ENCODE measurements at places on chromosomes 5 and 9.

DNA sequence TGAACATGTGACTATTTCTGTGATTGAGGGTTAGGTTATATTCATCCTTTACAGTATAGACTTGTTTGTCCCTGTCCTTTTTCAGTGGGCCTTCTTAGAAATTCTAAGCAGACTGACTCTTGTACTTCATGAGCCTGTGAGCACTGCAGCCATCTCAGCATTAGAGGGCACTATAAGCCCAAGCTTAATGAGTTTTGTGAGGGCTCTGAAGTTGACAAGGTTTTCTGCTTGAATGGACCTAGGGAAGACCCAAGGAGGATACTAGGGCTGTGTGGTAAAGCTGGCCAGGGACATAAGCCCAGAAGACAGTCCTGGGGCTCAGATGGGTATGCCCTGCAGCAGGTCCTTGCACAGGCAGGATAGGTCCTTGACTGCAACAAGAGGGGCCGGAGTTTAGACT is 126.5 kb downstream of the MRPS30 start:
- DNase-seq, result peak; percentile 60

DNA sequence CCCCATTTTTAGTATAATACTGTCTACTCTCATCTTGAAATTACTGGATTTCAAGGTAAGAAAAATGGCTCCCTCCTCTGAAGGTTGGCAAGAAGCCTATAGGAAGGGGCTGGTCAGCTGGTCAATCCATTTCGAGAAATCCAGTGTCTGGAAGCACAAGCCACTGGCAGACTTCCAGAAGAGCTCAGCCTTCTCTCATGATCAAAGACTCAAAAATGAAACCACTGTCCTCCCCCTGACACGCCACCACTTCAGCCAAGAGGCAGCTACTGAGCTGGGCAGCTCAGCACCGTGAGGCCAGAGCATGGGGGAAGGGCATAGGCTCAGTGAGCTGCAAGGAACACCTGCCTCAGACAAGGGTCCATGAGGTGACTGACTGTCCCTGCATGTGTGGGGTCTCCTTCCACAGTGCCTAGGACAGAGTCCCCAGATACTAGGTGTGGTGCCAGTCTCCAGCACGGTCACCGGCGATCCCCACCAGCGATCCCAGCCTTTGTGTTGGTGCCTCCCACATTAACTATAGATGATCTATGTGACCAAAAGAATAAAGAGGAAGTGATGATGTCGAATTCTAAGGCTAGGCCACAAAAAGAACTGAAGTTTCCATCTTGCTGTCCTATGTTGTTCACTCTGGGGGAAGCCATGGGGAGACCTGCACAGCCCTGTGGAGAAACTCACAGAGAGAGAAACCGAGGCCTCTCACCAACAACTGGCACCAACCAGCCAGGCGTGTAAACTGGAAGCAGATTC is 100.1 kb upstream of the LRRTM2 start:
- no peak for DNase-seq

DNA sequence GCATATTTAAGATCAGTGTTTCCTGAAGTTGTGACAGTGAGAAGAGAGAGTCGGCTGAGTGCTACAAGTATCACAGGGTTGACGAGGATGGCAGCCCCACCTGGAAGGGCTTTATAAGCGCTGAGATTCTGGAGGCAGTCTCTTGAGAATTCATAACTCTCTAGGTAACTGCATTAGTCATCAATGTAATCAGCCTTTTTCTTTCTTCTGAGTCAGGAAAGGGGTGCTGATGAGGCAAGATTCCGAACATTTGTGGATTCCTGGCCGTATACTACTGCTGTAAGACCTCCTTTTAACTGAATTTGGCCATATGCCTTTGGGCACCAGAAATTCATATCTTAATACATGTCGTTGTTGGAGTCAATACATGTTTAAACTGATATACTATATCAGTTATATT is 6.6 kb upstream of the RNF20 start:
- DNase-seq, result no peak

GRCh38 chr5:172886974-172887501 is 53.0 kb downstream of the ERGIC1 start:
- DNase-seq, result no peak

- DNase-seq, result no peak
Measured at GRCh38 chr5:2030131-2030530, 147.4 kb upstream of the IRX4 start.

DNA sequence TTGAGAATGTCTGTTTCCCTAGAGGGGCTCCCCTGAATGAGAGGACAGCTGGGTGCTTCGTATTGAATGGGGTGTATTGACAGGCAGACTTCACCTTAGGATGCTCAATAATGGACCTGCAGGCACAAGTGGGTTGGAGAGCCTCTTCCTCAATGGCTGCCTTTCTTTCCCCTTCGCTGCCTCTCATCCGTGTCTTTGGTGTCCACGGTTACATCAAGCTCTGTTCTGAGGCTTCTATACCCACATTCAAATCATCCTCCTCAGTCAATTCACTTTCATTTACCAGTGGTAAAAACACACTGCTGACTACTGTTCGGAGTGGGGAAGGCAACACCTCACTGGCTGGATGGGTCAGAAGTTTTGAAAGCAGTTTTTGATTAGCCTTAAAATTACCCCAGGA is 20.6 kb downstream of the LIX1 start:
- DNase-seq, result no peak

- peak; percentile 5 for DNase-seq
Measured at GRCh38 chr5:179612577-179613459, 10.7 kb downstream of the HNRNPH1 start.

DNA sequence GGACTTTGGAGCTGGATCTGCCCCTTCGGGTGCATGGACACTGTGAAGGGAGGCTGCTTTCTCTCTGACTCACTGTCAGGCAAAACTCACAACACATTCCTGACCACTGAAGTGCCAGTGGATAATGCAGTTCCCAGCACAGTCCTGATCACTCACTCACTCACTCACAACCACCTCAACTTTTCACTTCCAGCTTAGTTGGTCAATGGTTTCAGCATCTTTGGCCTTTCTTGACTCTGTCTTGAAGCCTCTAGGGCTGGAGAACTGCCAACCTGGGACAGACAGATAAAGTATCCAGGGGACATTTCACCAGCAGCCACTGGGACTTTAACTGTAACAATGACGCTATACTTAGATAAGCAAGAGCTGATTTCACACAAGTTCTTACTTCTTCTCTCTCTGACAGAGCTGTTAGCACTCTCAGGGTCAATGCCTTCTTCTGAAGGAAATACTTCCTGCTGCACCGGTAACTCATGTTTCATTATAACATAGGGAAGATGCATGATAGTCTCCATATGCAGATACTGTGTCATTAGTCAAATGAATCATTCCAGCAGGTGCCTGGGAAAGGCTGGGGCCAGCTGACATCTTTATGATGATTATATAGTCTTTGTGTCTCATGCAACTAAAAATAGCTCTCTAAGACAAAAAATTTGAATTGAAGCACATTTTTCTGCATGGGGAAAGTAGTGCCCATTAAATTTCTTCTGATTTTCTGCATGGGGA is 499.0 kb downstream of the SEMA5A start:
- no peak for DNase-seq

DNA sequence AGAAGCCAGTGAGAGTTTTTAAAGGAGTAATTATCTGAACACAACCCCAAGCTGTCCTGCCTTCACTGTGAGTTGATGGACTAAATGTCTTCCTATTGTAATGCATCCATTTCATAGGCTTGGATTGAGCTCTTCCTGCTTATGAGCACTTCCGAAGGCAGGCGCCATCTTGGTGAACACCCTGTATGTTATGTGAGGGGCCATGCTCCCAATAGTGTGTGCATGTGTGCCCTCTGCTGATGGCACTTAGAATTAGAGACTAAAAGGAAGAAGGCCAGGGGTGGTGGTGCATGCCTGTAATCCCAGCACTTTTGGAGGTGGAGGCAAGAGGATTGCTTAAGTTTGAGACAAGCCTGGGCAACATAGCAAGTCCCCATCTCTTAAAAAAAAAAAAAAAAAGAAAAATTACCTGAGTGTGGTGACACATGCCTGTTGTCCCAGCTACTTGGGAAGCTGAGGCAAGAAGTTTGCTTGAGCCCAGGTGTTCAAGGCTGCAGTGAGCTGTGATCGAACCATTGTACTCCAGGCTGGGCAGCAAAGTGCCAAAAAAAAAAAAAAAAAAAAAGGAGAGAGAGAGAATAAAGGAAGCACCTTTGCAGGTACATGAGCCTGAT is 65.0 kb downstream of the C9orf152 start:
- peak; percentile 21 for DNase-seq

DNA sequence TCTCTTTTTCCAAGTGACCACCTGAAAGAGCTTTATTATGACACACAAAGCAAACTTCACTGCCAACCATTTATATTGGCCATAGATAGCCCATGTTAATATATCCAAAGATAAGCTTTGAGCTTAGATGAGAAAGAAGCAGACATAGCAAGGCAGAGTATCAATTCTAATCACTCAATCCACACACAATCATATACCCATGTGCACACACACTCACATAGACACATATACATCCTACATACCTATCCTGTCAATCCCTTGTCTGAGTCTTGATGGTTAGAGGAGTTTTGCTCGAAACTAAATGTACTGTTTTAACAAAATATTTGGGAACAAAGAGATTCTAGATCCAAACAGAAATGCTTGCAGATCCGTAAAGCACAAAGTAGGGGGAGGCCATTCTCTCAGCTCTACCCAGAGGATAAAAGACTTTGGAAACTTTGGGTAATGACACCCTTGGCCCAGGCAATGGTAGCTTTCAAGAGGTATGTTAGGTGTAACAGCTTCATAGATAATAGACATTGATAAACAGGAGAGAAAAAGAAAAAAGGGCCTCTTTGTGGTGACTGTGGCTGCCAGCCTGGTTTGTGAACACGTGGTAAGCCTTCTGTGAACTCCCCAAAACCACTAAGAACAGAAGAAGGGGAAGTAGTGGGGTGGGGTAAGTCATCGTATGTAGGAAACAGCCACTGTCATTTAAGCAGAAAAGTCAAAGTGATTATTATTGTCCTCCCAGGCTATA is 121.6 kb downstream of the TLR4 start:
- no peak for DNase-seq

- no peak for DNase-seq
Measured at GRCh38 chr5:65825408-65826328, 100.7 kb upstream of the ERBIN start.

DNA sequence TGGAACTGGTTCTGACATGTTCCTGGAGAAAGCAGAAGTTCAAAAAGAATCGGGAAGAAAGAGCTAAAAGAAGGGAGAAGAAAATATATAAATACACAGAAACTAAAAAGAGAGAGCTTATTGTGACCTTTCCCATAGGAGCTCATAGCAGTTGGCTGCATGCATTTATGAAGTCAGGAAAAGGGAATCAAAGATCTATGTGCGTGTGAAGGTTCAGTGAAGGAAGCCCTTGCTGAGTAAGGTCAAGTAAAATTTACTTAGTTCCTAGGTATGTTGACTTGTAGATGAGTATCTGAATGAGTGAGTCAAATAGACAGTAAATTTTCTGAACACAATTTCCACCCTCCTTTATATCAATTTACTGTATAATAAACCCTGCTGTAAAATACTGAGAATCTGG is 632.5 kb downstream of the SLCO4C1 start:
- no peak for DNase-seq

GRCh38 chr5:62504129-62504528 is 74.5 kb upstream of the LRRC70 start:
- DNase-seq, result no peak

- no peak for DNase-seq
Measured at GRCh38 chr5:33507426-33507825, 66.7 kb downstream of the TARS1 start.

GRCh38 chr5:178286226-178287090 is 53.9 kb upstream of the PHYKPL start:
- no peak for DNase-seq

DNA sequence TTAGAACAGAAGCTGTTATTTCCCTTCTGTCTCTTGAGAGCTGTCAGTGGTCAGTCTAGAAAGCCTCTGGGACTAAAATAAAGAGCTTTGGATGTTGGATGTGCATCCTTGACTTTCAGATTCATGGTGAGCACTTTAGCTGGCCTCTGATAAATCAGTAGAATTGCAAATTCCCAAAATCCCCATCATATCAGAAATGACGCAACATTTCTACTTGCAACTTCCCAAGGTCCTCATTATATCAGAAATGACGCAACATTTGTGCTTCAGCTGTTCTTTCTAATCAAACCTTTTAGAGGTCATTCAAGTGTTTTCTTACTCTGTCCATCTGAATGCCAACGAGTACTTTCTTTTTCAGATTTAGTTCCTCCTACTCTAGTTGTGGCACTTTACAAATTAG is 167.3 kb upstream of the MOCS2 start:
- DNase-seq, result no peak

GRCh38 chr9:109203761-109204360 is 36.8 kb upstream of the FRRS1L start:
- no peak for DNase-seq

- DNase-seq, result no peak
Measured at GRCh38 chr9:94534901-94535300, 20.0 kb upstream of the PCAT7 start.

DNA sequence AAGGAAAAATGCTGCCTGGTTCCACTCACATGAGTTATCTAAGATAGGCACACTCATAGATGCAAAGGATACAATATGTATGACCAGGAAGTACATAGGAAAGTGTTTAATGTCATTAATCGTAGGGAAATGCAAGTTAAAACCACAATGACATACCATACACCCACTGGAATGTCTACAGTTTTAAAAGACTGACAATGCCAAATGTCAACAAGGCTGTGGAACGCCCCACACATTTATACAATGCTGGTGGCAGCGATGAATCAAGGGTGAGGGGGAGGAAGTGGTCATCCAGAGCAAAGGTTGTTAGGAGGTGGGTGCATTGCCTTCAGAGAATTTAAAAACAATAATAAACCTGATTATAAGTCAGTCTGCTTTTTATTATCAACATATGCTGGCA is 437.8 kb downstream of the ARHGEF28 start:
- no peak for DNase-seq

- DNase-seq, result no peak
Measured at GRCh38 chr5:130666462-130666861, 498.6 kb downstream of the HINT1 start.

GRCh38 chr5:43540746-43541145 is 16.1 kb downstream of the PAIP1 start:
- no peak for DNase-seq

DNA sequence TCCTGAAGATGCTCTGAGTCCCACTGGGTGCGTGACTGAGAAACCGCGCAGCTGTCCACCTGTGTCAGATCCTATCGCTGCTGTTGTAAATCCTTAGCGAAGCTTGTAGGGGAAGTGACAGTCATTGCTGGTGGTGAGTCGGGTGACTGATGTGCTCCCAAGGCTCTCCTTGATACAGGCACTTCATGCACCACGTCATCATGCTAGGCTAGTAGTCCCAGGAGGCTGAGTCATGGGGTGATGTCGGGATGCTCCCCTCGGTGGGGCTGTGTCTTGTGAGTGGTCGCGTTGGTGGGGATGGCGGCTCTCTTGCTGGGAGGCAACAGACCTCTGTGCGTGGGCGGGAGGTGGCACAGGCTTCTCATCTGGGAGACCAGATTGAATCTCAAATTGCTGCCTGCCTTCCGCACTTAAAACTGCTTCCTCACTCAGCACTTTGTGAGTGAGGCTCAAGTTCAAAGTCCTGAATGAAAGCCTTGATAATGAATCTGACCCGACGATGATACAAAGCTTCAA is 84.7 kb downstream of the CSNK1A1 start:
- no peak for DNase-seq

Data from WTC11 (cell line).